ENCODE measurements at places on chromosomes 7 and 10. TPM values are rescaled to one million over a fixed set of nuclear protein-coding genes. Genes with fewer than 3 reads are reported as not detected.

- H3K4me3 ChIP-seq: no peak overlapping the region
- H3K36me3 ChIP-seq: no peaks in the 10 kb centered on the region
- H3K27ac ChIP-seq: no peak overlapping the region
- H3K27me3 ChIP-seq: no peaks in the 10 kb centered on the region
- no peaks in the 10 kb centered on the region for H3K4me1 ChIP-seq
Observed at GRCh38 chr7:75937958-75938786, 23.2 kb downstream of the POR start.

The TMEM273 gene
- 0.26 TPM for polyA plus RNA-seq

The PIK3CG gene
- 15.3 TPM for polyA plus RNA-seq

The ZNF488 gene
- polyA plus RNA-seq: not detected
